ENCODE measurements at places on chromosomes 16 and 17. TPM values are rescaled to one million over a fixed set of nuclear protein-coding genes. Genes with fewer than 3 reads are reported as not detected.

Gene HEATR9
- total RNA-seq, result 6.7 TPM

Gene MYADML2
- total RNA-seq, result not detected

Gene TMEM11
- 23.7 TPM for total RNA-seq

Gene RAMP2
- not detected for total RNA-seq

Gene KRT32
- total RNA-seq, result not detected

Gene CCDC200
- total RNA-seq, result 0.45 TPM

Gene DOK4
- 6.4 TPM for total RNA-seq

Gene C17orf100
- 2.5 TPM for total RNA-seq

Gene RSPRY1
- 34.3 TPM for total RNA-seq

Gene PNMT
- total RNA-seq, result not detected

All from activated naive CD8-positive, alpha-beta T cell treated with anti-CD3 and anti-CD28 coated beads, Interleukin-2, amount 10 ng/mL, durations not matched to agents 7 days and 5 days (primary cell).